Esophagus squamous epithelium (tissue), 5 donors: ENCODE measurements at places on chromosomes 5 and 9.

DNA sequence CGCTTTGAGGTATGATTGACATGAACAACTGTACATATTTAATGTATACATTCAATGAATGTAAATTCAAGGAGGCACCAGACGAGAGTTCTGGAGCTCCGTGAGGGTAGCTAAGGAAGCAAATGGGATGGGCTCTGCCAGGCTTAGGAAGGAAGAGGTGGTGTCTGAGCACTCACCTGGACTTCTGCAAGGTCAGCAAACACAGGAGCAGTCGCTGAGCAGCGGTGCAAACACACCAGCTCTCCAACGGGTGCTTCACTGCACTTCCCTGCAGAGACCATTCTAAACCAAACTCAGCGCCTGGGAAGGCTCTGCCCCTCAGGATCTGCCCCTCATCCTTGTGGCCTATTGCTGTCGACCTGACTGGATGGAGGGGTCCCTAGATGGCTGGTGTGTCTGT is 101.5 kb downstream of the COL23A1 start:
- no peak for DNase-seq

GRCh38 chr9:26551971-26552370 is 340.6 kb downstream of the CAAP1 start:
- no peak for DNase-seq

DNA sequence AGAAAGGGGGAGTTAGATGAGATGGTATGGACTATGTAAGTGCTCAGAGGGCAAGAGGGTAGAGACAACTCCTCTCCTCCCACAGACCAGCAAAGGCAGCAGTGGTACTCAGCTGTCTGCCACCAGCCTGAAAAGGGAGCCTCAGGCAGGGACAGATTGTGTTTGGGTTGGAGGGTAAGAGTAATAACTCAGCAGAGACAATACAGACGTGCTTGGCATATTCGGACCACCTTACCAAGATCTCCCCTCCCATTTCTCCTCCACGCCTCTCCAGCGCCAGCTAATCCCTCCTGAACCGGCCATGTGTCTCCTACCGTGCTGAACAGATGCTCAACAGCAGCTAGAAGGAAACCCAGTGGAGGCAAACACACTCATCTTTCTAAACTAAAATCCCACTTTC is 180.8 kb downstream of the ASTN2 start:
- DNase-seq: no peak

DNA sequence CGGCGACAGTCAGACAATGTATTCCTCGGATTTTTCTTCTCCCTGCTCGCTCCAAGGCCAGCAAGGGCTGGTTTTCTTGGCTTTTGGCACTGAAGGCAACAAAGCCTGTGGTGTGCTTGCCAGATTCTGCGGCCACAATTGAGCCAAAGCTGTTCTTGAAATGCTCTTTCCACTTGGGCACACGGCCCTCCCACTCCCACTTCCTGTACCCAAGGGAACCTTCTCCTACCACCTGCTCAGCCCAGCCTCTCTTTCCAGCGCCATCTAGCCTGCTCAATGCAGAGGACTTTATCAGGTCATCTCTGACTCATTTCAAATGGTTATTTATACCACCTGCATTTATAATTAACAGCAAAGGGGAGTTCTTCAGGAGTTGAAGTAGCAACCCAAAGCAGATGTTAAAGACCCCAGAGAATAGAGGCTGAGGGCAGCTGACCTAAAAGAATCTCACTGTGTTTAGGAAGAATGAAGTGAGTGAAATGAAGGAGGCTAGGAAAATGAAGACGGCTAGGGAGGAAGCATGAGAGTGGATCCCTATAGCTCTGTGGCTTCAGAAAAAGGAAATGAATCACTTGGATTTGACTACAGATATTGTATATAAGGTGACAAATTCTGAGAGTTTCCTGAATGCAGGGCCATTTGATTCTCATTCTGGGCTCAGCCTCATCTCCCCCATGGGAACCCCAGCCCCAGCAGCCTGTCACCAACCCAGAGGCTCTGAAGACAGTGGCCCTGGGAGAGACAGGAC is 439.0 kb downstream of the ENC1 start:
- DNase-seq: no peak

GRCh38 chr5:141951332-141951781 is 6.6 kb downstream of the PCDH12 start:
- DNase-seq: no peak

DNA sequence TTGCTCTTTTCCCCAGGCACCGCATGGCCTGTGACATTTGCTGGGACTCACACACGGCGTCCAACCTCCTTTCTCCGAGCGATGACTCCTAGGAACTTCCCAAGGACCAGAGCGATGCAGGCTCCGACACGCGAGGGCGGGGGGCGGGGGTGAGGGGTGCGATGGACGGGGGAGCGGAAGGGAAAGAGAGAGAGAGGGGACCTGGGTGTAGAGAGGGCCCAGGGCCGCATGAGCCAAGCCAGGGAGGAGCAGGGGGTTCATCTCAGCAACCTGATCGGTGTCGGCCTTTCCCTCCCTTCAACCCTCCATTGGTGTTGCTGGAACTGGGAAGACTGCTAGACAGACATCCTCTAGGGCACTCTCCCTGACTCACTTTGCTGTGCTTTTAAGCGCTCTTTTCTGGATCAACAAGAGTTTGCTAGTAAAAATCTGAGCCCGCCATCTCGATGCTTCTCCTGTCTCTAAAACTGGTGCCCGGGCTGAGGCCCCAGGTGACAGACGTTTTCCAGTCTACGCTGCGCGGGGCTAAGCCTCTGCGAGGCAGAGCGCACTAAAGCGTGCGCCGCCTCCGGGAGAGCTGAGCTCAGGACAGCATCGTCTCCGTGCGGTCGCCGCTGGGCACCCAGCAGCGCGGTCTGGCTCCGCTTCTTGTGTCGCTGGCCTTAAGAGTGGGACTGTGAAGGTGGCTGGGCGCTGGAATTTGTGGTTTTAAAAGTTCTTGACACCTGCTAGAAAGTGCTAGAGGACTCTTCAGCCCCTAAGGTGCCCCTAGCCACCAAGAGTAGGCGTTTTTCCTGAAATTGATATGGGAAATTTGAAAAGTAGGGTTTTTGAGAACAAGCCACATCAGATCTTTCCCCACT is 1.0 kb upstream of the TSLP start:
- no peak for DNase-seq

DNA sequence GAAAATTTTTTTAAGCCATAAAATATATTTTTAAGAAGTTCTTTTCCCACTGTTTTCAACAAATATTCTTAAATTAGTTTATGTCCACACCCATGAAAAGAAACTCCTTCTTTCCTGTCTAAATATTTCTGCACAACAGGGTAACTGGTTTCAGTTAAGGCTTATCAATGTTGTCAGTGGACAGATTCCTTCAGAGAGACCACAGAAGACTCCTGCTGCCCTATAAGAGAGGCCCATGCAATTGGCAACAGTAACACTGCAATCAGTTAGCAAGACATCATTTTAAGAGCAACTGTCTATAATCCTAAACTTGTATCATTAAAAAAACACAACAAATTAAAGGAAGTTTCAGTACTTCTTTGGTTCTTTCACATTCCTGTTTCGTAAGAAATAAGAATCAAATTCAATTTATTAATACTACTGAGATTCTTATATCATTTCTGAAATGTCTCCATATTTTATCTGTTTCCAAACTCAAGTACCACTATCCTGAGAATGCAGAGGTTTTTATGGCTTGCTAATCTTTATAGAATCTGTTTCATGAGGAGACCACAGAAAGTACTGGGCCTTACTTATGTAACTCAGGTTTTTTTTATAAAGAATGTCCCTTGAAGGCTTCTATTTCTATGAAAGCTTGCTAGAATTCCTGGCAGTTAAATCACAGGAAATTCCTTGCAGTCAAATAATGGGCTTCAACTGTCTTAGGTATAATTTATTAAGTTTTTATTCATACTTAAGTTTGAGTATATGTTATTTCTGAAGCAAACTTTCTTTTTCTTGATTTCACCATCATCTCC is 240.2 kb downstream of the RFX3 start:
- no peak for DNase-seq

DNA sequence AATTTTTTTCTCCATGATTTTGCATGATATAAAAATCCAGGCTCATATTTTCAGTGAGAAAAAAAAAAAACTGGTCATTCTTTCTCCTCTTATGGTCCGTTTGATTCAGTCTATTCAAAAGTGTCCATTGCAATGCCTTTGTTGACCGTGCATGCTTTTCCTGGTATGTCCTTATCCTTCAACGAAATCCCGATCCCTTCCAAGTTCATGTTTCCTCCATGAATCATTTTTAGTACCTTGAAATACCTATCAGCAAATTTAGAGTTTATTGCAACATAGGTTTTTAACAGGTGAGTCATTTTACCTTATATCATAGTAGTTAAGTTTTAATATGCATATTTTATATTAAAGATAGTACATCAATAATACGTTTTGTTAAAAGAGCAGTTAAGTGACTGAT is 773.8 kb upstream of the CHD1 start:
- no peak for DNase-seq

- no peak for DNase-seq
These were observed 16.5 kb downstream of the DHX29 start for GRCh38 chr5:55290991-55291390.

GRCh38 chr9:19174127-19174912 is 47.0 kb upstream of the PLIN2 start:
- DNase-seq: no peak

- no peak for DNase-seq
These were observed 6.1 kb downstream of the FBXL17 start for GRCh38 chr5:108375768-108376167.

DNA sequence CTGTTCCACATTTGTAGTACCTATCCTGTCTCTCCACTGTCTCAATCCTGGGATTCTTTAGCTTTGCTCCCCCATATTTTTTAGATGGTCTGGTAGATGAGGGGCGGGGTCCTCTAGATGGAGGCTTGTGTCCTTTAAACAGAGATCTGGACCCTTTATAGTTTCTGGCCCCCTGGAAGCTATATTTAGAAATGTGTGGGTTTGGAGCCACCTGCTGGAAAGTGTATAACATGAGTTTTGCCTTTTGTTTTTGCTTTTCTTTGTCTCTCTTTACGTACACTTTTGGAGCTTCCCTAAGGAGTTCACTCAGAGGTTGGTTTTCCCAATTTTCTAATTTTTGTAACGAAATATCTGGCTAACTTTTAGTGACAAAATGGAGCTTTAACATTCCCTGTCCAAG is 110.7 kb downstream of the CFAP95 start:
- no peak for DNase-seq

DNA sequence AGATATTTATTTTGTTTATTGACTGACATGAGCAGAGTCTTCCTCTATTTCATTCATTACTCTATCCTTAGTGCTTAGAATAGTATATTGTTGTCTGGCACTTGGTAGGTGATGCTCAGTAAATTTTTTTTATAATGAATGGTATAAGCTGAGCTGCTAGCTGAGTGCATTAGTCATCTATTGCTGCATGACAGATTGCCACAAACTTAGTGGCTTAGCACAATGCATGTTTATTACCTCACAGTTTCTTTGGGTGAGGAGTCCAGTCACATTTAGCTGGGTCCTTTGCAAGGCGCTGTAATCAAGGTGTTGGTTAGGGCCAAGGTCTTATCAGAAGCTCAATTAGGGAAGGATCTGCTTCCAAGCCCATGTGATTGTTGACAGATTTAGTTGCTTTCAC is 23.1 kb downstream of the SMAD5 start:
- DNase-seq: no peak

DNA sequence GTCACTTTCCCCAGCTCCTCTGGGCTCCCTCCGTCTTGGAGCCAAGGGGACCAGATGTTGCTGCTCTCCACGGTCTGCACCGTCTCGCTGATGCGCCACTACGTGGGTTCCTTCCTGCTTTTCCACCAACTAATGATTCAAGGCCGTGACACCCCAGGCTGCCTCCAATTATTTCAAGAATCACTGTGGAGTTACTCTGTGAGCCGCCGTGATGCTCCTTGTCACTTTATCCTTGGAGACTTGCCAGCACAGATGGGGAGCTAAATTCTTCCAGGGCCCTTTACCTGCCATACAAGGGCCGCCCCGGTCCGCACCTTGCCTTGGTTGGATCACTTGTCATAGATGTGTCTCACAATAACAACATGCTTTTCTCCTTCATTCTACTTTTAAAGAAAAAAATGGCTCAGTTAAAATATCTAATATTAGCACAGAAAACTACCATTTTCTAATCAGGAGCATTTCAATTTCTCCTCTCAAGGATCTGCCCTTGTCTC is 202.0 kb downstream of the FSTL4 start:
- DNase-seq: no peak

GRCh38 chr5:87400305-87400899 is 12.3 kb downstream of the CCNH start:
- DNase-seq: no peak

GRCh38 chr9:16622541-16622940 is 247.9 kb downstream of the BNC2 start:
- DNase-seq: no peak

DNA sequence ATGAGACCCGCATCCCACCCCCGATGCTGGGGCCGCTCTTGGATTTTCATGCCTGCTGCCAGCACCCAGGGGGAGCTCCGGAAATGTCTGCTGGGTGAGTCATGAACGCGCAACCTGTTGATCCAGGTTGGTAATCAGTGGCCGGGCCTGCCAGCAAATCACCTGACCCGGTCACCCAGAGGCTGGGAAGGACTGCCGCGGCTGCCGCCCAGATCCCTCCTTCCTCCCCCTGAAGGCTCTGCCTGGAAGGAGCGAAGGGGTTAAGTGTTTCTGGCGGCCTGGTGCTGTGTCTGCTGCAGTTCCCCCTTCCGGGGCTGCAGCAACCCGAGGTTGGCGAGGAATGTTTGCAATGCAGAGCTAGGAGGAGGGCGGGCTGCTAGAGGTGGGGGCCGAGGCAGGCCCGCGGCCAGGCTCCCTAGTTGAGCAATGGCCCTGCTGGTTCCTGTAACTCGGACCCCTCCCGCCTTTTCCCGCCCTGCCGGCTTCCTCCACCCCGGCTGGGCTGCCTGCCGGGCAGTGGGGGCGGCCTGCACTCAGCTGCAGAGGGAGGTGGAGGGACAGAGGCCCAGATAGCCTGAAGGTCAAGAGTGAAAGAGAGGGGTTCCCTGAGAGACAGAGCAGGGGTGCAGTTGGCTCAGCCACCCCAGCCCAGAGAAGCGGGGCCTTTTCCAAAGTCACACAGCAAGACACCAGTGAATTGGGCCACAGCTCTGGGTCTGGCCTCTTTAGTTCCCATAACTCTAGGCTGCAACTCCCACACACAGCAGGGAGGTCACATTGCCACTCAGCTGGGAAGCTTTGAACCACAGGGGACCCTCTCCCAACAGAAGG is 156.3 kb upstream of the IER5L start:
- peak; percentile 62 for DNase-seq

- DNase-seq: no peak
These were observed 54.8 kb downstream of the RNF38 start for GRCh38 chr9:36345103-36345846.
